Mesenteric fat pad (tissue), 1 donor: ENCODE measurements at places on chromosomes 1 and 21.

GRCh38 chr1:94530373-94530878, 11.1 kb downstream of the F3 start:
- no peak for DNase-seq

DNA sequence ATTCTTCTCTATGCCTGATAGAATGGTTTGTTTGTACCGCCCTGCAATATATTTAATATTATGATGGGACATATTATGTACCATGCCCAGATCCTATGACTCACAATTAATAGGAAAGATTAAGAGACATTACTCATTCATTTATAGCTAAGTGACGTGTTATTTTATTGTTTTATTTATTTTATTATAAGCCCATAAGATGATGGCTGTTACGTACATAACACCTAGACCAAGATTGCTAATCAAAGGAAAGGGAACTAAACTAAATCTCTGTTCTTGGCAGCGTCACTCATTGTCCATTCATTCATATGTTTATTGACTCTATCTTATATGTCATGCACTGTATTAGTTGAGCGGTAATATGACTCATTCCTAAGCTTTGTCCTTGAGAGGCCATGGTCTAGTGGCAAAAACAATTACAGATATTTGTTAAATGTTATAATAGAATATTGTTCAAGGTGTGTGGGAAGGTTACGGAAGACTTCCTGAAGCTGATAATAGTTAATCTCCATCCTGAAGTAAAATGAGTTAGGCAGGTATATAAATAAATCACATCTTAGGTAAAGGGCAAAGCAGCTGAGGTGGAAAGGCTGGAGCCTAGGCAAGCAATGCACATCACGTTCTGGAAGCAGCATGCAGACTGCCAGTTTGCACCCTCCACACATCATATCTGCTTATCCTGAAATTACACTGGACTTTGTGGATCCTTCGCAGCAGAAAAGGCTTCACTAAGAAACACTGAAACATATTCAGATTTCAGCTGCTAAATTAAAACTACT, 16.6 kb upstream of the CD55 start:
- DNase-seq: no peak

DNA sequence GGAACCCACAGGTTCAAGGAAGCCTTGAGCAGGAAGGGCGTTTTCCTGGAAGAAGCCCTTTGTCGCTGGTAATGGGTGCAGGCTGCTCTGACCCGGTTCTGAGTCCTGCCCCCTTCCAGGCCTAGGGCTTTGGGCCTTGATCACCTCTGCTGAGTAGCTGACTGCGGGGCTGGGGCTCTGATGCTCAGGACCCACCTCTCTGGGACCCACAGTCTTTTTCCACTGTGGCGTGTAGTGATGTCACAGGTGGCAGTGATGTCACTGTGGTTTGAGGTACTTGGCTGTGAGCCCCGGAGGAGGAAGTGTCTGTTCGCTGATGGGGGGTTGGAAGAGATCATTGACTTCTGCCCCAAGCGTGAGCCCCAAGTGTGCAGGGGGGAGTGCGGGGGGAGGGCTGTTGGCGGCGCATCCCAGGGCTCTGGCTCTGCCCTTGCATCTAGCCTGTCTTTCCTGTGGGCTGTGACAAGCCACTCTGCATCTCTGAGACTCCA, 6.9 kb downstream of the TNFRSF1B start:
- no peak for DNase-seq

DNA sequence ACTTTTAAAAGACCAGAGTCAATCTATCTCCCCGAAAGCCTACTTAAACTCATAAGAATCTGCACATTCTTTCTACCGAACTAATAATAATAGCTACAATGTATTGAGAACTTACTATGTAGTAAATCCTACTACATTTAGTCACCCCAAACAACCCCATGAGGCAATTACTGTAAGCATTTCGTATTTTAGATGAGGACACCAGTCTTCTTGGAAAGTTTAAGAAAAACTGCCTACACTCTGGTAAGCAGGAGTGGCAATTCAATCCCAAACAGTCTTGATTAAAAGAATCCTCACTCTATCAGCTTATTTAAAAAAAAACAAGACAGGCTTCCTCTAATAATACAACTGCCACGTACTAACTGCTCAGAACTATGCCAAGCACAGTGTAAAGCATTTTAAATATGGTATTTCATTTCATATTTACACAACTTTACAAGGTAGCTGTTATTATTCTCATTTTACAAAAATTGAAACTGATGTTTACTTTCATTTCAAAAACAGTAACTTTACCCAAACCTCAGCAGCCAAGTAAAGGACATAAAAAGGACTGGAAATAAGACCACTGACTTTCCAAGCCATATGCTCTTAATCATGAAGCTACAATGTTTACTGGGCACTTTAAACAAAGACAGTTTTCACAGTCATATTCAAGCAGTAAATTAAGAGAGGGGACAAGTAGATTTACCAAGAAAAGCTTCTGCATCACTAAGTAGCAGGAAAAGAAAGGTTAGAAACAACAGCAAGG, 13.9 kb downstream of the ARID4B start:
- no peak for DNase-seq

DNA sequence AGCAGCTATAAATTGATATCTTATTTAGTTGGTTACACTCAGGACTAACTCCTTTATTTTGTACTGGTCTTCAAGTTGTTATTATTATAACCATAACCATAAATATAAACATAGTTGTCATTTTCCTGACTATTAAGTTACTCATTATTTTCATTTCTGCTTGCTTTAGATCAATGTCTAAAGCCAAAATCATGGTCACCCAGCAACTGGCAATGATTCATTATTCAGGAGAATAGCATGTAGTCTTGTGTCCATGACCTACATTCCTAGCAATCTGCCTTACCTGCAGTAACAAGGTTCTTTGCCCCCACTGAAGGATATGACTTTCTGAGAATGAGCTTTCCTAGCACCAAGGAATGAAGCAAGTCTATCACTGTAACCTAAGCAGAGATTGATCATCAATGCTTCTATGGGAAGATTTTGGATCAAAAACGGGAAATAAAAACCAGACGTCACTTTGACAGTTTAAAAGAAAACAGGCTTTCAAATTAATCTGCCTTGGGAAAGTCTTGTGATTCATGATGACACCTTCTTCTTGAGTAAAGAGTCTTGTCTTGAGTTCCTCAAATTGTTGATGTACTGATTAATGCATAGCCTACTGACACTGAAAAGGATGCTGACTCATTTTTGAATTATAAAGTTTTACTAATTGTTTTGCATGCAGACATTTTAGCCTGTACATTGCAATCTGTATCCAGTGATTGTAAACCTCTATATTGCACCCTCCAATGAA, 203.3 kb upstream of the IVNS1ABP start:
- no peak for DNase-seq

DNA sequence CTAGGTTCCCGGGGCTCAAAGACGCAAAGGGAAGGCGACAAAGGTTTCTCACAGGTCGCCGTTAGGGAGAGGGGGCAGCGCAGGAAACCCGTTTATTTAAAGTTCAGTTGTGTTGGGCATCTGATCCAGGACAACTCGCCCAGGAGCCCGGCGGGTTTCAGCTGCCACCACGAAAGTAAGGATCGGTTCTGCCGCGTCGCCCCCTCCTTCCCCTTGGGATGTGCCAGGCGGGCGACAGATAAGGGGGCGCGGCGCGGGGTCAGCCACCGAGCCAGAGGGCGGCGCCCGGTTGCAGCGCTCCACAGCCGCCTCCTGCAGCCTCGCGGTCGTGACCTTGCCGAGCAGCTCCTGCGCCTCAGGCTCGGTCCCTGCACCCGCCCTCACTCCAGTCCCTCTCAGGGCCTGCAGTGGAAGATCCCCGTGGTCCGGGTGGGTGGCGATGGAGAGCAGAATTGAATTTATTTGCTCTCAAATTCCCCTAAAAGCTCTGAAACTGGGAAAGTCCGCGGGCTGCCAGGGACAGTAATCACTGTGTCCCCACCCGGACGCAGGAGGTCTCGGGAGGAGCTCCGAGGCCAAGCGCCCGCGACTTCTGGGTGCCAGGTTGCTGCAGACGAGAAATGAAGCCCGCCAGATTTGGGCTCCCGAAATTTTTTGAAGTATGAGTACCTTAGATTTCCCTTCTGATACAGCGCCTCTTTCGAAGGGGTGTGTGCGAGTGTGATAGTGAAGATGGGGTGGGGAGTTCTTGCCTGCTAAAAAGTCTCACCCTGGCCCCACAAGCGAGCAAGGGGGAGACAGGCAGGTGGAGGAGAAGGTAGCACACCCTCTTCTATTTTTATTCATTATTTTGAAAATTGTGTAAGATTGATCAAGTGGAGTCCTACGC, 28.4 kb upstream of the NFIA start:
- no peak for DNase-seq

- peak; percentile 26 for DNase-seq
Observed at GRCh38 chr1:235006816-235007215, 121.8 kb downstream of the TOMM20 start.

- DNase-seq: no peak
Observed at GRCh38 chr1:179883040-179883744, 1.1 kb downstream of the TOR1AIP1 start.

DNA sequence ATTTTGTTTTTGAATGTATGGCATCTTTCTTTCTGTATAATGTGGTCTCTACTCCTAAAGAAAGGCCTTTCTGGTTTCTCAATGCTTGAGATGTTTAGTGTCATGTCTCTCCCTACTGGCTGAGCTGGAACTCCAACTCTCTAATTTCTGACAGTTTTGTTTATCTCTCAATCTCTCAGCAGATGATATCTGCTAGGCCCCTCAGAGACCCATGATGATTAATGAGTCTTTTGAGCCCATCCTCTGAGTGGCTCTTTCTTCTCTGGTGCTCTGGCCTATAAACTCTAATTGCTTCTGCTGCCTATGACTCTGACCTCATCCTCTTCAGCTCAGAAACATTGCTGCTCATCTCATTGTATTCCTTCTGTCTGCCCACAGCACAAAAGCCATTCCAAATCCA, 46.6 kb downstream of the CRB1 start:
- no peak for DNase-seq

GRCh38 chr1:192979542-192979941, 79.6 kb downstream of the UCHL5 start:
- no peak for DNase-seq

GRCh38 chr1:159023723-159024122, 14.0 kb downstream of the IFI16 start:
- DNase-seq: no peak

GRCh38 chr1:234536741-234537140, 57.8 kb upstream of the TARBP1 start:
- DNase-seq: peak; percentile 47

DNA sequence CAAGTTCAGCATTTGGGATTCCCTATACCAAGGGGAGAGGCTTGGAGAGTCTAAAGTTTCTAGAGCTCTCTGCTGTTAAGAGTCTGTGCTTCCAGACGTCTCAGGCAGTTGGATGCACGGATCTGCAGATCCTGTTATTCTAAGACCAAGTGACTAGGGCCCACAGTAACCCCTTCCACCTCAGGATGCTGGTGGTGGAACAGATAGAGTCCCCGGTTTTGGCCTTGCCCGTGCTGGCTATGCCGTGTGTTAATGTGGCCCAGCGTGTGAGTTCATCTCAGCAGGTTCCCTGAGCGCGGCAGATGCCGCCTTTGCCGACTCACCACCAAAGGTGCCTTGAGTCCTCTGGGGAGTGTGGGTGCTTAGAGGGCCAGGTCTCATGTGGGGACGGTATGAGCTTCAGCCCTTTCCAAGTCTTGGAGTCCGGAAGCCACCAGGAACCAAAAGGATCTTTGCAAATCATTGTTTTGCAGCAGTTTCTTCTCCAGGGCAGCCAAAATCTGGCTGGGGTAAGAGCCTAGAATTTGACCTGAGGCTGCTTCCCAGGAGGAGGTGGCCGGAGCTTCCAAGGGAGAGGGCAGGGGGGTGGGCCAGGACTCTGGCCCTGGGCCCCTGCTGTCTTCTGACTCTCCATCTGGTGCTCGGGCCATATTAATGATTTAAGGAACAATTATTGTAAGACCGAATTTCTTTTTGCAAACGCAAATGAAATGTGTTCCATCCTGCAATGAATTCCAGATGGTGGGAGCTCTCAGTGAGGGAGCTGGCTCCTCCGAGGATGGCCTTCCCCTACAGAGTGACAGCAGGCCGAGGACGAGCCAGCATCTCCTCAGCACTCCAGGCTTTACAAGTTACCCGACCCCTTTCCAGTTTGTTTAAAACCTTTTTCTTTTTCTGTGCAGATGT, 205.7 kb downstream of the FOXD2 start:
- DNase-seq: no peak

- DNase-seq: no peak
Observed at GRCh38 chr1:187987236-187987776, 1158.6 kb downstream of the PLA2G4A start.

DNA sequence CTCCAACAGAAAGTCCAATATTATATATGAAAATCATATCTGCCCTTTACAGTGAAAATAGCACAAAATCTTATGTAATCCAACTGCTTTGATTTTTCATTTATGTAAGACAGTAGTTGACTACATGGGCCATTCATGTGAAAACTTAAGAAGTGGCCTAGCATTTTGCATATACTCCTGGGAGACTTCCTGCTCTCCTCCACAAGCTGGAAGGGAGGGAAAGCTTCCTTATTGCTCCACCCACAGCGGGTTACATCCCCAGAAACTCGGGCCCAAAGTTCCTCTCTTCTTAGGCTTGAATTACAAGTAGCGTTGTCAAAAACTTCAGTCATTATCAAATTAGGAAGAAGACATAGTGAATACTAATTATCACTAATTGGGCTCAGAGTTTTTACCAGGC, 29.2 kb downstream of the FYB2 start:
- no peak for DNase-seq

- no peak for DNase-seq
Observed at GRCh38 chr1:56473582-56474270, 105.6 kb downstream of the PLPP3 start.
